Hematopoietic multipotent progenitor cell treated with erythropoietin and hydrocortisone succinate and interleukin-3 and kit ligand, for 6 days (in vitro differentiated cells): ENCODE measurements at places on chromosomes 4 and X.

DNA sequence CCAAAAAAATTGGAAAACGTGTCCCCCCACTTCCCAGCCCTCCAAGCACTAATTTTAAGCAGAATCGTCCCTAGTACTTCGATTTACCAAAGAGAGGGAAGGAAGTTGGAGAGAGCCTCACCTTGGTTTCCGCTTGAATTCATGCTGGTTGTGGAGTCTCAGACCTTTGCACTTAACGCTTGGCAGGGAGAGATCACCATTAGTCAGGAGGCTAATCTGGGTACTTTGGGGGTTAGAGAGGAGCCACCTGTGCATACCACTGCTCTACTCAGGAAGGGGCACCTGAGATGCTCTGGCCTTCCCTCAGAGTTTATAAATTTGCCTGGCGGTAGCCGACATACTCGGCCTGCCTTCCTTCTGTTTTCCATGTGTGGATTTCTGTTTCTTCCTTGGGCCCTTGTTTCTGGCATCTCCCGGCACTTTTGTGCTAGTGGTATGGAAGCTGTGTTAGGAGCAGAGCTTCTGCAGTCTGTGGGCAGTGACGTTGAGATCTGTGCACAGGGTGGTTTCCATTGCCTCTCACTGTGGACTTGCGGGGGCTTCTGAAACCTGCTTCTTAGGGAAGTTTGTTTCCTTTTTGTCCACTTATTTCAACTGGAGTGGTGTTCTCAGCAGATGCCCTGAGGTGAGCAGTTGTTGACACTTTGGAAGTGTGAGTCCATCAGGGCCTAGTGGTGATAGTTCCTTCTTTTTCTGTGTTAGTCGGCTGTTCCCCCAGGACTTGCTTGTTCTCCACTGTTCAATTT, 104.2 kb downstream of the TMEM131L start:
- DNase-seq, result no peak

- no peak for DNase-seq
Observed at GRCh38 chr4:176189891-176190795, 5.2 kb downstream of the SPATA4 start.

- DNase-seq, result no peak
Observed at GRCh38 chr4:186726426-186727168, 2.9 kb upstream of the FAT1 start.

DNA sequence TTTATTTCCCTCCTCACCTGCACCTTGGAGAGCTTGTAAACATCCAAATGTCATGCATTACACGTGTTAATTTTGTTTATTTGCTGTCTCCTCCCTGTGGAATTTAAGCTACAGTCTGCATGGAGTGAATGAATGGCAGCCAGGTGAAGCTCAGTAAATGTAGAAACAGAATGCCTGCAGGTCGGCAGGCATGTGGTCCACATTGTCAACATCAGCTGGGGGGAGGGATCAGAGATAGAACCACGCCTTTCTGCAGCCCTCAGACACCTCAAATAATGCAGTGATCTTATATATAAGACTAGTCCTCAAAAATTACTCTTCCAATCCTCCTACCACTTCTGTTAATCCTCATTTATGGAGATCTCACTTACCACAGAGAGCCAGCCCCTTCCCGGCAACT, 131.2 kb upstream of the KIT start:
- DNase-seq, result no peak

DNA sequence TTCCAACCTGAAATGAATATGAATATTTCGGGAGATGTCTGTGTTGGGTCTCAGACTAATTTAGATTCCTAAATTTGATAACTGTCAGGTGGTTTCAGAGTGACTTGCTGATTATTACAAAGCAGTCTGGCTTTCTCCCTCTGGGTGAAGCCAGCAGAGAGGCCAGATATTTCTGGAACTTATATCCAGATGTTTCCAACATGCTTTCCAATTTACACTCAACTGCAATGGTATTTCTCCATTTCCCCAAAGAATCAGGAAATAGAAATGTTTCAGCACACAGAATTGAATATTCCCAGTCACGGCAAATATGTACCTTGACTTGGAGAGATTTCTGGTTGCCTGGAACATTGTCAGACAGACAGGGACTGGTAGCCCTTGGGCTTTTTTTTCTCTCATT, 48.5 kb upstream of the EGFL6 start:
- no peak for DNase-seq

GRCh38 chr4:124386648-124387047, 325.9 kb downstream of the ANKRD50 start:
- DNase-seq, result no peak
